ENCODE measurements at places on chromosomes 4 and X. TPM values are rescaled to one million over a fixed set of nuclear protein-coding genes. Genes with fewer than 3 reads are reported as not detected.

GPAT3 gene
- 7.2 TPM for total RNA-seq

- no peaks in the 10 kb centered on the region for H3K36me3 ChIP-seq
- no peak for DNase-seq
- no peak overlapping the region for H3K27ac ChIP-seq
- H3K4me1 ChIP-seq, result no peaks in the 10 kb centered on the region
- no peak overlapping the region for H3K4me3 ChIP-seq
These were observed 1100.0 kb downstream of the FAT4 start for GRCh38 chr4:126414741-126415140.

NEXMIF gene
- 1.5 TPM for total RNA-seq

GRCh38 chr4:172843192-172843591 lies 325.4 kb upstream of the GALNT7 start:
- H3K36me3 ChIP-seq, result no peaks in the 10 kb centered on the region
- no peak for DNase-seq
- H3K27me3 ChIP-seq, result no peaks in the 10 kb centered on the region
- no peaks in the 10 kb centered on the region for H3K4me1 ChIP-seq
- H3K4me3 ChIP-seq, result no peak overlapping the region

DNA sequence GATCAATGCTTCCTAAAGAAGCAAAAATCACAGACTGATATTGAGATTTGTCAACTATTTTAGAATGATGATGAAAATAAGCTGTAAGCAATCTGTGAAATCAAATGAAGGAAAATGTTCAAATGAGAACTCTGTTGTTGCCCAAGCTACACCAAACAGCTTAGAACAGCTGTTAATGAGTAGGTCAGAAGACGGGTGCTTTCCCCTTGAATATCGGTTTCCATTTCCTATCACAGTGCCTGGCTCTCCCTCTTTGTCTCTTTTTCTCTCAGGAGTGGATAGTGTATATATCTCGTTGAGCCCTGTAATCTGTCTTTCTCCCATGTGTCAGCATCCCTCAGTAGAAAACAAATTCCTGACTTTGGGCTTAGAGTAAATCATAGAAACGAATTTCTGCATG lies 1592.9 kb upstream of the TENM3 start:
- no peaks in the 10 kb centered on the region for H3K27me3 ChIP-seq
- H3K4me3 ChIP-seq, result no peak overlapping the region
- no peaks in the 10 kb centered on the region for H3K4me1 ChIP-seq
- no peak for DNase-seq
- H3K27ac ChIP-seq, result no peak overlapping the region

DNA sequence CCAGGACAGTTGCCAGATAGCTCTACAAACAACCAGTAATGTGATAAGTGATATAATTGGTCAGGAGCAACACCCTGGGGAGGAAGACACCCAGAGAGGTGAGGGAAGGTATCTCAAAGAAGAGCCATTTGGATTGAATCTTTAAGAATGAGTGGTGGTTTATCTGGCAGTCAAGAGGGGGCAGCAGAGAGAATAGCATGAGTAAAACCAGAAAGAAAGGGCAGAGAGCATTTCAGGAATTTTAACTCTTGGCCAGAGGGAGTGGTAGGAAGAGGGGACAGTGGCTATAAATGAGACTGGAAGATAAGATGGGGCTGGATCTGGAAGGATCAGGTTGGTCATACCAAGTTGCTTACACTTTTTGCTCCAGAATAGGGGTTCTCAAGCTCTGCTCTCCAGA lies 5.9 kb upstream of the SEPTIN6 start:
- H3K36me3 ChIP-seq, result no peaks in the 10 kb centered on the region
- DNase-seq, result no peak
- H3K4me3 ChIP-seq, result no peak overlapping the region

DNA sequence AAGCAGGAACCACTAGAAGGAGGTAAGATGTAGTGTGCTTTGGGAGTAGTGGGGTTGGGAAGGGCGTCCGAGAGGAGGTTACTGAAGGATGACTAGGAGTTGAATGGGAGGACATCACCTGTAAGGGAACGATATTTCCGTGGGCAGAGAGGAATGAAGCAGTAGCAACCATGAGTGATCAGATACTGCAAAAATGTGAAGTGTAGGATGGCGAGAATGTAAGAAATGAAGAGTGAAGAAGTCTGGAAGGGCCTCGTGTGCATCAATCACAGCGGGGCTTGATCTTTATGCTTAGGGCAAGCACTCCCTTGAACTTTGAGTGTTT lies 594 bp downstream of the MSMO1 start:
- peak overlapping the region; percentile 88 for H3K27ac ChIP-seq
- no peaks in the 10 kb centered on the region for H3K27me3 ChIP-seq
- peaks cover 17% of the 10 kb centered on the region for H3K4me1 ChIP-seq
- peaks cover 21% of the 10 kb centered on the region for H3K36me3 ChIP-seq
- peak overlapping the region; percentile 89 for H3K4me3 ChIP-seq

DNA sequence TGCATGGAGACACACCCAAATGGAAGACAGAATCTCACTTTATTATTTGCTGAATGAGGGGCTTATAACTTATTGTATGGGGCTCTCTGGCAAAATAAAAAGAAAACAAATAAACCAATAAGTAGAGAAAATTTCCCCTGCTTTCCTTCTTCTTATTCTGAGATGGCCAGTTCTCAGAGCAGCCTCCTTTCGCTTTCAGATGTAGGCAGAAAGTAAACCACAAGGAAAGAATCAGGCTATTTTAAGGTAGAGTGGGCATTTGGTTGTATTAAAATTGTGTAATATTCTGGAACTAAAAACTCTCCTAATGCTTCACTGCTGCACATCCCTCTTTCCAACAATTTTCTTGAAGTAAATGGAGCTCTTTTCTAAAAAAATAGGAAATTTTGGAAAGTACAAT lies 241.8 kb downstream of the GALNTL6 start:
- H3K4me1 ChIP-seq, result no peaks in the 10 kb centered on the region
- no peaks in the 10 kb centered on the region for H3K36me3 ChIP-seq
- no peak overlapping the region for H3K4me3 ChIP-seq
- DNase-seq, result no peak

DNA sequence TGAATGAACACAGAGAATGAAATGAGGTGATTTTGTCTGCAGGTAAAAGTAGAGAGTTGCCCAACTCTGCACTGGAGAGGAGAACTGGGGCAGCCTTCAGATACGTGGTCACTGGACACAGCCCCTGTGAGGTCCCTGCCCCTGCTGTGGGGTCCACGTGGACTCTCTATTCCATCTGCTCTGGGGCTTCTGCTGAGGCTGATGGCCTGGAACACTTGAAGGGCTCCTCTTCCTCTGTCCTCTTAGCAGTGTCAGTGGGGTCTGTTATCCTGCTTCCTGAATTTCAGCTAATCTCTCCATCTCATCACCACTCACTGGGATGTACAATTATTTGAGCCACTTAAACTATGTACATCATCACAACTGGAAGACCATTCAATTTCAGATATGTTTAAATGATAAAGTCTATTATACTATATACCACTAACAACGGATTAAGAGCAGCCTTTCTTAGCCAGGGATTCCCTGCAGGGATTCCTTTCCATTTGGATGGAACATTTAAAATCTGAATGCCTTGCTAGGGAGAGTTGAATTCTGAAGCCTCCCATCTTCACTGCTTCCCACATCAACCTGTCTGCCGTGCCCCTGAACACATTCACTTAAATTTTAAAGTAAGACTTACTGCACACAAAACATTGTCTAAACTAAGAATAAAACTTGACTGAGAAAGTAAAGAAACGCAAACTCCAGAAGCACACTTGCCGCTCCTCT lies 74.0 kb downstream of the CC2D2A start:
- DNase-seq, result no peak
- H3K4me3 ChIP-seq, result no peak overlapping the region

- DNase-seq, result no peak
- no peaks in the 10 kb centered on the region for H3K4me1 ChIP-seq
- H3K4me3 ChIP-seq, result no peak overlapping the region
- H3K27me3 ChIP-seq, result no peaks in the 10 kb centered on the region
- no peak overlapping the region for H3K27ac ChIP-seq
- no peaks in the 10 kb centered on the region for H3K36me3 ChIP-seq
These were observed 106.4 kb upstream of the GPM6B start for GRCh38 chrX:13923289-13923688.

- no peak overlapping the region for H3K4me3 ChIP-seq
- no peak for DNase-seq
- no peaks in the 10 kb centered on the region for H3K27me3 ChIP-seq
- H3K27ac ChIP-seq, result no peak overlapping the region
- H3K4me1 ChIP-seq, result no peaks in the 10 kb centered on the region
These were observed 74.8 kb upstream of the PASD1 start for GRCh38 chrX:151488677-151489076.

GRCh38 chr4:19534159-19534558 lies 717.5 kb upstream of the SLIT2 start:
- no peaks in the 10 kb centered on the region for H3K36me3 ChIP-seq
- no peak for DNase-seq
- H3K4me3 ChIP-seq, result no peak overlapping the region
- no peaks in the 10 kb centered on the region for H3K4me1 ChIP-seq

DNA sequence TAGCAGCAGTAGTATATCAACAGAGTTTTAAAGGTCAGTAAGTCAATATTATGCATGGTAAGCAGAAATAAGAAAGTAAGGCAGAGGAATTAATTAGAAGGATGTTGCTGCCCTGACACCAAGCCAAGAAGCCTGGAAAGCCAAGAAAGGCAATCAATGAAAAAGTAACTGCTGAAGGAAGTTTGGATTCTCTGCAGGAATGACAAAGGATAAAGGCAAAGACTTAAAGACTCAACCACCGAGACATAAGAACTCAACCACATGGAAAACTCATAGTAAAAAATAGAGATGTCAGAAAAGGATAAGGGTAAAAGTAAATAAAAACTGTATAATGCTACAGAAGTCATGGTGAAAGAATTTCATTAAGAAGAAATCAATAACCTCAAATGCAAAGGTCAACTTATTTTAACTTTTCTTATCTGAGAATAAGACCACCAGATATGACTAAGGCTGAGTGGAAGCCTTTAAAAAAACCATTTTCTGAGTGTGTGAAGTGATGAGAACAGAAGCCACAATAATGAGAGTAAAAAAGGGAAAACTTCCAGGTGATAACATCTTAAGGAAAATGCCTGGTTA lies 55.2 kb downstream of the NEK1 start:
- H3K27ac ChIP-seq, result no peak overlapping the region
- DNase-seq, result no peak
- H3K4me3 ChIP-seq, result no peak overlapping the region
- H3K27me3 ChIP-seq, result no peaks in the 10 kb centered on the region
- H3K4me1 ChIP-seq, result no peaks in the 10 kb centered on the region
